DMS53 (cell line): ENCODE measurements at places on chromosomes 6 and 20.

DNA sequence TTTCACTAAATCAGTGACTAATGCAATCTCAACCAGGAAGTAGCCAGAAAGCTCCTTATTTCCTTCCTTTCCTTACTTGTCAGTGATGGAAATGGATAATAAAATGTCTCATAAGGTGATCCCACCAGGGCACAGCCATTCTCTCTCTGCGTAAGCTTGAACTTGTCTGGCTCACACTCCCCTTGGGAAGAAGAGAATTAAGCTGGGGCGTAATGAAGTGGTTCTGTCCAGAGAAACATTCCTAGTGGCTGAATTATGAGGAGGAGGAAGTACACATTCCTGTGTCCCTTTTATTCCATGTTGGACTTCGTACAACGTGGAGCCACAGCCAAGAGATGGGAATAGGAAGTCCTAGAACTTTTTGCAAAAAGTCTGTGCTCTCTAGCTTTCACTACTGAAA is 93.7 kb downstream of the MTHFD1L start:
- DNase-seq, result no peak

- DNase-seq, result no peak
These were observed 3.1 kb downstream of the MYL9 start for GRCh38 chr20:36544134-36545018.

GRCh38 chr6:21639316-21639715 is 45.8 kb downstream of the SOX4 start:
- DNase-seq, result no peak

- DNase-seq, result no peak
These were observed 31.5 kb downstream of the RPF2 start for GRCh38 chr6:111013144-111013915.

DNA sequence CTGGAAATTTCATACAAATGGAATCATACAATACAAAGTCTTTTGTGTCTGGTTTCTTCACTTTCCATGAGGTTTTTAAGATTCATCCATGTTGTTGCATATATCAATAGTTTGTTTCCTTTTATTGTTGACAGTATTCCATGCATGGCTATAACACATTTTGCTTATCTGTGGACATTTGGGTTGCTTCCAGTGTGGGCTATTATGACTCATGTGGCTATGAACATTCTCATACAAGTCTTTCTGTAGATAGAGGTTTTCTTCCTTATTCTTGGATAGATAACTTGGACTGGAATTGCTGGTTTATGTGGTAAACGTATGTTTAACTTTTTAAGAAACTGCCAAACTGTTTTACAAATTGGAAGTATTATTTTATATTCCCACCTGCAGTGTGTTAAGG is 30.0 kb upstream of the KIF6 start:
- DNase-seq, result no peak

- DNase-seq, result peak; percentile 45
These were observed 166.0 kb upstream of the PLN start for GRCh38 chr6:118382126-118382525.

DNA sequence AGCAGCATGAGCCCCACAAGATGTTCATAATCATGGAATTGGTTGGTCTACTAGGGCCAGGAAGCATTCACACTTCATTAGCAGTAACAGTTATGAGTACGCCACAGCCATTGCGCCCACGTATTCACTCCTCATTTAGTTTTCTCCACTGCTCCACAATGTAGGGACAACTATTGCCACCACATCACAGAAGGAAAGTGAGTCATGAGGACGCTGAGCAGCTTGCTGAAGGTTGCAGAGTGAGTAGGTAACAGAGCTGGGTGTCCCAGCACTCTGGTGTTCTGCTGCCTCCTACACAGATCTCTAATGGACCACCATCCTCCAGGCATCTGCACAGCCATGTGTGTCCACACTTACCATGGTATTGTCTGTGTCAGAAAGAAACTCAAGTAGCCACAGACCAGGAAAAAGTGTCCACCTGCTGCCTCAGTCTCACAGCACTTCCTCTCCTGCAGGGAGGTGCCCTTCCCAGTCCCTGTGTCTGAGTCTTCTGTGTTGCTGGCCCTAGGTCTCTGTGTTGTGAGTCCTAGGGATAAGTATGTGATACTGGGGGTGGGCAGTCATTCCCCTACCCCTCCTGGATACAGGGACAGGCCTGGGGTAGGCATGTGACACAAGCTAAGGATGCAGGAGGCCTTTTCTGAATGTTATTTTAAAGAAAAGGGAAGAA is 103.9 kb downstream of the TTLL2 start:
- DNase-seq, result no peak

DNA sequence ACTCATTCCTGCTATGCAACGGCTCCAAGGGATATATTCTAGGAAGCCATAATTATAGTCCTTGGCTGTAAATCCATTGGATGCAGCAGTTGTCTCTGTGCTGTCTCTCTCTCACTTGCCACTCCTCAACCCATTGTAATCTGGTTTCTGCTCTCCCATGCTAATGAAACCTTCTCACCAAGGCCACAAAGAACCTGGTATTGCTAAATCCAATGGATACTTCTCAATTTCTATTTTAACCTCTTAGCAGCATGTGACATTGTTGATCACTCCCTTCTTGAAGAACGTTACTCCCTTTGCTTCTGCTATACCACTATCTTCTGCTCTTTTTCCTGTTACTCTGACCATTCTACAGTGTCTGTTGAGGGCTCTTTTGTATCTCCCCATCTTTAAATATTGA is 39.8 kb upstream of the GCLC start:
- no peak for DNase-seq

GRCh38 chr20:40848526-40848925 is 159.5 kb upstream of the MAFB start:
- DNase-seq, result no peak

GRCh38 chr20:2655331-2656116 is 3.1 kb downstream of the NOP56 start:
- no peak for DNase-seq

- no peak for DNase-seq
These were observed 2.8 kb downstream of the SIRPA start for GRCh38 chr20:1897965-1898464.

DNA sequence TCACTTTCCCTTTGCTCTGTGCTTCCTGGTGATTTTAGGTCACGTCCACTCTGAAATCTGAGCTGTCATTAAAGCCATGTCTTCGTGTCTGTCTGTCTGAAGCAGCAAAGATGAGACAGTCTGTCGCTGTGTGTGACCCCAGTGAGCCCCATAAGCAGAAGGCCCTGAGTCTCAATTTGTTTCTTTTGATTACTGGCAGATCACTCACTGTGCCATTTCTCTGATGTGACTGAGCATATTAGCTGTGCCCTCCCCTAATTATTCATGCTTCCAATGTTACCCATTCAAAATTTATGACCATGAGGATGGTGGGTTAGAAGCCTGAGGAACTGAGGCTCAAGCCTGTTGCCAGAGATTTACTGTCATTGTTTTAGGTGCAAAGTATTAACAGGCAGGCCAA is 117.6 kb downstream of the PLCB1 start:
- DNase-seq, result no peak
